ENCODE measurements at places on chromosomes 11 and 22.

DNA sequence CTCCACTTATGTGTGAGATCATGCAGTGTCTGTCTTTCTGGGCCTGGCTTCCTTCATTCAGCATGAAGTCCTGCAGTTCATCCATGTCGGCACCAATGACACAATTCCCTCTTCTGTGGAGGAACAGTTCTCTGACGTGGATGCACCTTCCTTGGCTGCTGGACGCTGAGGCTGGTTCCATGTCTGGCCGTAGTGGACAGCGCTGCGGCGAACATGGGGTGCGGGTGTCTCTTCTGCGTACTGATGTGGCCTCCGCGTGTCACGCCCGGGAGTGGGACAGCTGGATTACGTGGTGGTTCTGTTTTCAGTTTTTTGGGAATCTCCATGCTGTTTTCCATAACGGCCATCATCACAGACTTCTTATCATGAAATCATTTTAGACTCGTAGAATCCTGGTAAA lies 16.9 kb upstream of the MUC2 start:
- peak; percentile 44 for DNase-seq

- DNase-seq = no peak
Measured at GRCh38 chr11:235609-235996, 539 bp downstream of the SIRT3 start.

GRCh38 chr11:12860827-12861226 lies 148.3 kb upstream of the RASSF10 start:
- no peak for DNase-seq

DNA sequence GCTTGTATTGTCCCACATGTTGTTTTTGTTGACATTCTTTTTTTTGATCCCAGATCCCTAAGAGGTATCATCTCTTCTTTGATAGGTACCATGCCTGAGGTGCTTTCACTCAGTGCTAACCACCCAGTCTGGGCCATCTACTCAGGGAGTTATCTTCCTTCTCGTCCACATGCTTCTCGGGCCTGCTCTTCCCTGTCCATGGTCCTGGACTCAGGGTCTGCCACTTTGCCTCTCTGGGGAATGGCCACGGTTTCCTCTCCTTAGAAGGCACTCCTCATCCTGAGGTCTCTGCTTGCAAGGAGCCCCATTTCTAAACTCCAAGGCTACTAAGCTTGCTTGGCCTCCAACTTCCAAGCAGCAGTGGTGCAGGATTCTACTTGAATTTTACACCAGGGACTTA lies 227.0 kb upstream of the NCAM1 start:
- DNase-seq = no peak

DNA sequence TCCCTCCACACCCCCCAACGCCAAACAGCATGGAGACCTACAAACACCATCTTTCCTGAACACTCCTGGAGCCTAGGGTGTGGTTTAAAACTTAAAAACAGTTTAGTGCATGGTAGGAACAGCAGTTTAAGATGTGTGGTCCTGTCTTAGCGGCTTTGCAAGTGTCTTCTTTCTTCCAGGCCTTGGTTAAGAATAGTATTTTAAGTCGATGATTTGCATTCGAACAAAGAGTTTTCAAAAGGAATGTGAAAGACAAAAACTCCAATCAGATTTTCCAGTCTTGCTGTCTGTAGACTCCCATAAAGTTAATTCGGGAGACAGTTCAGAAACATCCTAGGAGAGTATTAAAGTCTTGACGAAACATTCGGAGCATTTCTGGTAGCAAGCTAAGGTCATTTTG lies 3.7 kb downstream of the FGF4 start:
- no peak for DNase-seq

DNA sequence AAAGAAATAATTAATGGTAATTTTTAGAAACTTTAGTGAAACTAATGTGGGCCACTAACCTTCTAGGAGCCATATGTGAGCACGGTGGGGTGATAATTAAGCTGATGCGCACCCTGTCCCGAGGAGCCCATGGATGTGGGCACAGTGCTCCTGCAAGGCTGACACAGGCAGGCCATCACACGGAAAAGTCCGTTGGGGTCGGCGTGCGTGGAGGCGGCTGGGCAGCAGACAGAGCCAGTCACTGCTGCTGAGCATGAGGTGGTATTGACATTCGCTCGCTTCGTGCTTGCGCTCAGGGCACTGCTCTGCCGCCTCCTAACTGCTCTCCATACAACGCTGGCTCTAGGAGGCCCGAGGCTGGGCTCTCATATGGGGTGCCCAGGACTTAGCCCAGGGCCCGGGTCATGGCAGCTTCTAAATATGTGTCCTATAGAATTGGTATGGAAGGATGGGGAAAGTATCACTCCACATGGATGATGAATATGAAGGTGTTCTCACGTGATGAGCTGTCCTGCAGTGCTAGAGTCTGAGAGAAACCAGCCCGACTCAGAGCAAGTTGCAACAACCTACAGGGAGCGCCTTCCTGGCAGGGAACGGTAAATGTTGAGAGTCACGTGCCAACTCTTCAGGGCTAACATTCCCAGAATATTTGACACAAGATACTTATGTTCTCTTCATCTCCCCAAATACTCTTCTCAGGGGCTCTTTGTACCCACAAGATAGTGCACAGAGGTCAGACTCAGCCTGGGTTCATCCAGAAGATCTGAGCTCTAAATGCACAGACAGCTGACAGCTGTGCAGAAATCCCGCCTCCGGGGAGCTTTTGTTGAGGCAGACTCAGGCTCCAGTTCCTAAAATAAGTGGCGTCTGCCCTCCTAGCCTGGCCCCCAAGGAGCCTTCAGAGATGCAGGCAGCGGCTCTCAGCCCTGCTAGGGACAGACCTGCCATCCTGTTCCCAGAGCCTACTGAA lies 50.6 kb upstream of the ARFGAP3 start:
- DNase-seq = no peak

GRCh38 chr11:111086058-111086457 lies 159.5 kb upstream of the POU2AF2 start:
- DNase-seq = no peak

DNA sequence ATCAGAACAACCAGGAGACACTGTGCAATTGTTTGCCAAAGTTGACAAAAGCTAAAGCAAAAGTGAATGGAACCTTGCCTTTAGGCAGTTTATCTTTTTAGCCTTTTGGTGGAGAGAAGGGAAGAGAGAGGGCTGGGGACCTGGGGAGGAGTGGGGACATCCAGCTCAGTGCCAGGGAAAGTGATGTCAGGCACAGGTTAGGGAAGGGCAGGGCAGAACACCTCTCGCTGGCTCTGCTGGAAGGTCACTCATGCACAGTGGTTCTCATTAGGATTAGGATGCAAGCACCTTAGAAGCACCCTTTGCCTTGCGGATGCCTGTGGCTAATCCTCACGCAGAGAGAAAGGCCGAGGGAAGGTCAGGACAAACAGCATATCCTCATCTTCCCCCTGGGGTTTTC lies 14.3 kb upstream of the LINC01488 start:
- no peak for DNase-seq

- no peak for DNase-seq
Measured at GRCh38 chr11:65655570-65656332, 7.0 kb downstream of the RELA start.

GRCh38 chr22:47450876-47451475 lies 688.5 kb downstream of the TBC1D22A start:
- DNase-seq = no peak

DNA sequence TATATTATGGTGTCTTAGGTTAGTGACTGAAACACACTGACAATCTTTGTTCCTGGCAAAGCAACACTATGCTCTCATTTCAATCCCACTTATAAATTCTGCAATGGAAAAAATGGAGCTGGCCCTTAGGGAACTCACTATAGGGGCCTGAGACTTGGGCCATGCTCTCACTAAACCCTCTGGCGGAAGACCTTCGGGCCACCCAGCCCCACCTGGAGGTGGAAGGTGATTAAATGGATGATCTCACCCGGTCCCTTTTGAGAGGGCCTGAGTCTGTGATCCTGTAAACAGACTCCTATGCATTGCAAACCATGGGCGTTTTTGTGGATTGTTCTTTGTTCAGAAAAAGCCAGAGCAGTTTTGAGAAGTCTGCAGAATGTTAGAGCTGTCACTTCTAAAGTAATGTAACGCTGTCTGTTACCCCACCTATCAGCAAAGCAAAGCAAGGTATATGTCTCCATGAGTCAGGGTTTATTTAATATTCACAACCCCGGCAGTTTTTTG lies 17.0 kb upstream of the CDON start:
- DNase-seq = no peak

- peak; percentile 51 for DNase-seq
Measured at GRCh38 chr11:77029829-77030228, 4.4 kb upstream of the B3GNT6 start.

DNA sequence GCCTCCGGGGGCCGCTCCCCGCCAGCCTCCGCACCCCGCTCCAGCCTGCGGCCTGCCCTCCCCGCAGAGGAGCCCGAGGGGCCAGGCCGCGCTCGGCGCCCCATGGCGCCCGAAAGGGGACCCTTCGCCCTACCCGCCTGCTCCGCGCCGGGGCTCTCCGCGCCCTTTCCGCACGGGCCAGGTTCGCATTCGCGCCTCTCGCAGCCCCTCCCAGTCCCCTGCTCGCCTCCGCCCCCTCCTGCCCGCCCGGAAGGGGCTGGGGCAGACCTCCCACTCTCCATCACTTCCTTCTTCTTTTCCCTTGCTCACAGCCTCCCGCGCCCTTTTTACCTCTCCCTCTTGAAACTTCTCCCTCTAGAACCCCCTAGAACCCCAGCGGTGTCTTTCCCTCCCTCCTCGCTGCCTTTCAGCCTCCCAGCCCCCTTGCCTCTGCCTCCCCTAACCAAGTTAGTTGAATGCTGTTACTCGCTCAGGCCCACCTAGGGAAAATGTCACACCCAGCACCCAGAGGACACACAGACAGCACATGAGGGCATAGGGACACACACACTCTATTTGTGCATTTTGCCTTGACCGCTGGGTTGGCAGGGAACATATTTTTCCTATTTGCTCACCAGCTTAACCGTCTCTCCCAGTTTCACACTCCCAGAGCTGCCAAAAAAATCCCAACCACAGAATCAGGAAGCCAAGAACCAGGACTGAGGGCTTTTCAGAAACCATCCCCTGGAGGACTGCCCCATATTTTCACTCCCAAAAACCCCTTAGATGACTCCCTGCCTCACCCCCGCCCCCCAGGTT lies at the start of gene SLC43A3:
SLC43A3 (minus strand) TSS at position 193 of the 798 bp plus-strand sequence. CDS start 949 bp downstream, outside the sequence.
- peak; percentile 84 for DNase-seq

DNA sequence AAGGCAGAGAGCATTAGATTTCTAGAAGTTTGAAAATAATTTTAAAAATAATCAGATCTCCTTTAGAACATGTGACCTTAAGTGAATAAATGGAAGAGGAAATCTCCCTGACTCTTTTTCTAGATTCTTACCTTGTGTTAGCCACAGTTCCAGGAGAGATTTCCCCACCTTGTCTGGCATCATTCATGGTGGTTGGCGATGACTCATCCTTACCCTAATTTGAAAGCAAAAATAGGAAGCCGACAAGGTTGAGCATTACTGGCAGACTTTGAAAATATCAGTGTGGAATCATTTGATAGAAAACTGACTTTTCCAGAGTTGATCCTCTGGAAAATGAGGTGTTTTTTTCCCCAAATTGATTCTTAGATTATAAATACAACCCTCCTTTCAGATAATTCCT lies 48.1 kb downstream of the CNTN5 start:
- no peak for DNase-seq

- peak; percentile 86 for DNase-seq
Measured at GRCh38 chr11:108647701-108648527, 17.0 kb upstream of the DDX10 start.

DNA sequence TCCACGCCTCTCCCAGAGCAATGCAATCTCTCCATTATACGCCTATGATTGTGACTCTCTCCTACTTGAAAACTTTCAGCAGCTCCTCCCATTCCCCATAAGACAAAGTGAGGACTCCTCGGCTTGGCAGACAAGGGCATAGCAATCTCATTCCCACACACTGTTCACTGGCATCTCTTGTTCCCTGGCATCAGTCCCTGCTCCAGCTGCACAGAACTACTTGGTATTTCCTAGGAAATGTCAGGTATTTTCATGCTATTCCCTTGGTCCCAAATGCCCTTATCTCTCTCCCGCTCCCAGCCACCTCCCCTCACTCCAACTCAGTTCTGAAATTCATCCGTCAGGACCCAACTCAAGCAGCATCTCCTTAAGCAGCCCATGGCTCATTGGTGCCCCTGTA lies 28.4 kb downstream of the TMPRSS5 start:
- DNase-seq = no peak

- DNase-seq = no peak
Measured at GRCh38 chr22:45319324-45319685, 9.6 kb downstream of the FAM118A start.

DNA sequence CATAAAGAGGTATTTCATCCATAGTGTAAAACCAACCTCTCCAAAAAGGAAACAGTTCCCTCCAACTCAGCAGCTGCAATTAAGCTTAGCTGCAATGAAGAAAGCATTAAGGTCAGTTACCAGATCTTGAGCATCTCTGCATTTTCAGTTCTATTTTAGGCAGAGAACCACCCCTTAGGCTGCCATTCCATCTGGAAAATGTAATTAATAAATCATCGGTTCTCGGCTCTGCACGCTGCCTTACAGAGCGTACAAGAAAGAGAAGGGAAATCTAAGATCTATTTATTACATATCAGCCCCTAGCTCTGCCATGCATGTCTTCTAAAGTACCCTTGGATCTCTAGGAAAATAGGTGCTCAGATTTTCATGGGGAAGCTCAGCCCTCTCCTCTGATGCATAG lies 71.5 kb downstream of the RCN1 start:
- DNase-seq = no peak

- DNase-seq = peak; percentile 93
Measured at GRCh38 chr11:117985953-117986887, at the start of gene IL10RA. Gene IL10RA, plus strand, starts transcription at chr11:117986394. Its CDS starts 74 bp downstream, at chr11:117986468.

DNA sequence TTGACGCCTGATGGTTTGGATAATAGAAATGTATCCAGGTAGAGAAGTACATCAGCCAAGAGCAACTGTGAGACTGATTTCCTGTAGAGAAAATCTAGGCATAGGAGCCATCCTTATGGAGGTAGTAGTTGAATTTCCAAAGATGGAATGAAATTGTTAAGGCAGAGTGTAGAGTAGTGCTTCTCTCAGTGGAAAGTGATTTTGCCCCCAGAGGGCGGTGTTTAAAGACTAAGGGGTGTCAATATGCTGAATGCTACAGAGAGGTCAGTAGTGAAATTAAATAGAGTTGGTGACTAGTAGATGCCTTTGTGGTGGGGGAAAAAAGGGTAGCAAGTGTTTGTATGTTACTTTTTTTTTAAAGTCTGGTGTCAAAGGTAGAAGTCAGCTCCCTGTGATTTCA lies 54.5 kb downstream of the TRIM44 start:
- DNase-seq = no peak

- DNase-seq = no peak
Measured at GRCh38 chr11:47616726-47617416, 22.7 kb upstream of the C1QTNF4 start.

DNA sequence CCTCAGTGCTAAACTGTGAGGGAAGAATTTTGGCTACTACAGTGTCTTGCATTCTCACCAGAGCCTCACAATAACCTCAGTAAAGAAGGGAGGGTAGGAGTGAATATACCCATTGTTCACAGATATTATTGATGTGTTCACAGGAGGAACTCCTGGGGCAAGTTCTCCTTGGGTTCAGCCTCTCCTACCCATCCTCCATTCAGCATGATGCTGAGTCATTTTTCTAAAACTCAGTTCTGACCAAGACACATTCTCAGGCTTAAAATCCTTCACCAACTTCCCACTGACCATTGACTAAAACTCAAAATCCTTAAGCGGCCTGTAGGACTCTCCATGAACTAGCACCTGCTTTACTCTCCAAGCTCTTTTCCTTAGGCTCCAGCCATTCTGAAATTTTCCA lies 48.7 kb downstream of the SYTL2 start:
- DNase-seq = no peak

- no peak for DNase-seq
Measured at GRCh38 chr11:34999453-34999852, 83.0 kb downstream of the PDHX start.

GRCh38 chr11:16028419-16028818 lies 327.9 kb downstream of the SOX6 start:
- DNase-seq = no peak
